Muscle of leg (tissue), 16 donors: ENCODE measurements at places on chromosomes 11 and 22. TPM values are rescaled to one million over a fixed set of nuclear protein-coding genes. Genes with fewer than 3 reads are reported as not detected.

DNA sequence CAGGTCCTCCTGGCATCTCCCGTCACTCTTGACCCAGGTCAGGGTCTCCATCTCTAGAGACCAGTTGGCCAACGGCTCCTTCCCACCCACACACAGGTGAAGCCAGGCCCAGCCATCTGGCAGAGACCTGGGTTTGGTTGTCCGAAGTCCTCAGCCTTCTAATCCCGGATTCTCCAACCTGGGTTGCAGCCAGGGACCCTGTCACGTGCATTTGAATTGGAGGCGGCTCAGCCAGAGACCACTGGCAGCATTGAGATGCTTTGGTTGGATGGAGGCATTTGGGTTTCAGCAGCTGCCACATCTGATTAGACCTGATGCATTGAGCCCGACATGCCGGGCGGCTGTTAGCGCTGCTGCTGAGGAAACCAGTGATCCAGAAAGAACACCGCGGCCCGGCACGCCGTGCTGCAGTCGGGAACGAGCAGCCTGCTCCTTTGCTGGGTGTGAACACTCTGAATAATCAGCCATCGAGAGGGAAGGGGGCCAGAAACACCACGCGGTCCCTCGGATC is 163.2 kb downstream of the BRD1 start:
- H3K4me1 ChIP-seq = peaks cover 9% of the 10 kb centered on the region
- H3K27ac ChIP-seq = no peak overlapping the region
- no peaks in the 10 kb centered on the region for H3K36me3 ChIP-seq
- peaks cover 15% of the 10 kb centered on the region for H3K27me3 ChIP-seq
- DNase-seq = no peak

DNA sequence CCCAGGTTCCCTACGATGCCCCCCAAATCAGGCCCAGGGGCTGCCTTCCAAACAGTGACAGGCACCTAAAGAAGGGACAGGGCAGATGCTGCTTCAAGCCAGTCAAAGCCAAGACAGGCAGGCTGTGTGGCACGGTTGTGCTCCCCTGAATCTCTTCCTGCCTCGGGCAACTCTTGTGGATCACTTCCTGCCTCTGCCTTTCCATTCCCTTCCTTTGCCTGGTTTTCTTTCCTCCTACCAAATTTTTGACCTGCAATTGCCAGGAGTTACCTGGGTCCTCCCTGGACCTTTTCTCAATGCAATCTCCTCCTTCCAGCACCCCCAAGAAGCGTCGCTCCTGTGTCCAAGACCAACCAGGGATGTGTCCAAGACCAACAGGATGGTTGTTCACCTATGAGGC is 5.5 kb downstream of the C11orf16 start:
- H3K36me3 ChIP-seq = peaks cover 26% of the 10 kb centered on the region
- H3K4me3 ChIP-seq = no peak overlapping the region
- H3K4me1 ChIP-seq = peaks cover 3% of the 10 kb centered on the region
- no peak for DNase-seq
- no peak overlapping the region for H3K27ac ChIP-seq
- no peaks in the 10 kb centered on the region for H3K27me3 ChIP-seq

GRCh38 chr11:47171856-47172255 is 4.8 kb downstream of the ARFGAP2 start:
- DNase-seq = no peak
- no peaks in the 10 kb centered on the region for H3K27me3 ChIP-seq
- H3K36me3 ChIP-seq = peaks cover 87% of the 10 kb centered on the region

- peaks cover 26% of the 10 kb centered on the region for H3K4me1 ChIP-seq
- H3K27me3 ChIP-seq = peaks cover 14% of the 10 kb centered on the region
Measured at GRCh38 chr11:115716601-115717529, 212.7 kb upstream of the CADM1 start.

DNA sequence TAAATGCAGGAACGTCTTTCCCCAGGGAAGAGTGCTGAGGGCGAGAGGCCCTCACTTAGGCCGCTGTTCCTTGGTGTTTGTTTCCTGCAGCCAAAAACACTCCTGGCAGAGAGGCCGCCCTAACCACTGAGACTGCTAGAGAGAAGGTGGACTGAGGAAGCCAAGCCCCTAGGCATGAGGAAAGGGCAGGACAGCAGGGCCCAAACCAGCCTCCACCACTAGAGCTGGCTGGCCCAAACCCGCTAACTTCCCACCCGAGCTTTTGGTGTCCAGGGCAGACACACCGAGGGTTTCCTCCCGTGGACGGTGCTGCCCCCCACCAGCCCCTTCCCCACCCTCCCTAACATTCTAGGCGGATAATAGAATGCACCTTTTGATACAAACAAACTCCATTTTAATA is 6.0 kb downstream of the FGF19 start:
- no peaks in the 10 kb centered on the region for H3K36me3 ChIP-seq
- no peak overlapping the region for H3K4me3 ChIP-seq
- no peak for DNase-seq

- H3K36me3 ChIP-seq = no peaks in the 10 kb centered on the region
- H3K27me3 ChIP-seq = peaks cover 4% of the 10 kb centered on the region
- H3K27ac ChIP-seq = no peak overlapping the region
- H3K4me3 ChIP-seq = no peak overlapping the region
- DNase-seq = no peak
Measured at GRCh38 chr11:32382339-32383049, 52.8 kb downstream of the WT1 start.

- peak; percentile 45 for DNase-seq
- H3K27ac ChIP-seq = peak overlapping the region; percentile 35
- no peak overlapping the region for H3K4me3 ChIP-seq
Measured at GRCh38 chr11:70434813-70435278, 36.5 kb downstream of the CTTN start.

DNA sequence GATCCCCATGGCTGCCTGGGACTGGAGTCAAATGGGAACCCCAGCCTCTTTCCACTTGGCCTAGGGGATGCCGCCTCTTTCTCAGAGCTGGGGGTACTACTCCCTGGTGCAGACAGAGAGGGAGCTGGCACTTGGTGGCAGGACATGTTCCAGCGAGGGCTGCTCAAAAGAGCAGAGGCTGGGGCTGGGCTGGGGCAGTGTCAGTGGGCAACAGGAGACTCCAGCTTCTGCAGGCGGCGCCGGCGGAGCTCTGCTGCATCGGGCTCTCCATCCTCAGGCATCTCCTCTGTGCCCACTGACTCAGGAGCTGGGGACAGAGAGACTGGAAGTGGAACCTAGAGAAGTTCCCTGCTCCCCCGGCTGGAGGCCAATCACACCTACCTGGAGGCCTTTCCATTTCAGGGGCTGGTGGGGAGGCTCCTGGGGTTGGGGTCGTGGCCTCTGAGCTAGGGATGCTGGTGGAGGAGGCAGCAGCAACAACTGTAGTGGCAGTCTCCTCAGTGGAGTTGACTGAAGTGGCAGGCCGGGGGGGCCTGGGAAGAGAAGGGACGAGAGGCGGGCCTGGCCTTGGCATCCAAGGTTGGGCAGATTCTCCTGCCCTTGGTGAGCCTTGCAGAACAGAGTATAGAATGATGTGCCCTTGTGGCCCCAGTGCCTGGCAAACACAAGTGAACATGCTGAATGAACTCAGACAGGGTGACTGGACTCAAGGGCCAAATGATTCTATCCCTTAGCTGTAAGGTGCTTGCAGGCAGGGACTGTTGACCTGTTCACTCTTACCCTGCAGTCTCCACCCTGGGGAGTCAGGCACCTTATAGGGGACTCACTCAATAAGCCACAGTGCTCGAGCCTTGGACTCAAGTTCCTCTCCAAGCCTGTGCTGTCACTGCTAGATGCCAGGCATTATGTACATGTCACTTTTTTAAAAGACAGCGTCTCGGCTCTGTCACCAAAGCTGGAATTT is 5.9 kb downstream of the SYVN1 start:
- H3K4me3 ChIP-seq = no peak overlapping the region
- peaks cover 17% of the 10 kb centered on the region for H3K4me1 ChIP-seq

DNA sequence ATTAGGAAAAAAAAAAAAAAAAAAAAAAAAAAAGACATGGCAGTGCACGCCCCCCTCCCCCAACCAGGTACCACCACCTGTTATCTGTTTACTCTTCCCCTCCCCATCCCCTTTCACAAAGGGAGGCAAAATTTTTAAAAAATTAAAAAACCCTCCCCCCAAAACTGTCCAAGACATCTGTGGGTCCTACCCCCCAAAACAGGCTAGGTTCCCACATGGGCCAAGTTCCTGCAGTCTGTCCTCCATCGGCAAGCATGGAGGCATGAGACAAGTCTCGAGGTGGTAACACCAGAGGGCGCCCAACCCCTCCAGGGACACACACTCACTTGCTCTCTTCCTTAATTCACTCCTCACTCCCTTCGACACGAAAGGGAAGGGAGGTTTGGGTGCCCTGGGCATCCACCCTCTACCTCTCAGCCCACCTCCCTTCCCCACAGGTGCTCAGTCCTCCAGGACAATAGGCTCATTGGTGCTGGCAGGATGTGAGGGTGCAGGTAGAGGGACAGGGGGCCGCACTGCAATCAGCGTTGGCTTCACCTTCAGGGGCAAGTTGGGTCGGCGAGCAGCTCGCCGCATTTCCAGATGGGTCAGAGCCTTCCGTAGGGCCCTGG is 2.2 kb upstream of the TUT1 start:
- peak; percentile 75 for DNase-seq
- H3K27me3 ChIP-seq = no peaks in the 10 kb centered on the region
- no peak overlapping the region for H3K27ac ChIP-seq
- peaks cover 18% of the 10 kb centered on the region for H3K4me1 ChIP-seq
- H3K4me3 ChIP-seq = no peak overlapping the region

DNA sequence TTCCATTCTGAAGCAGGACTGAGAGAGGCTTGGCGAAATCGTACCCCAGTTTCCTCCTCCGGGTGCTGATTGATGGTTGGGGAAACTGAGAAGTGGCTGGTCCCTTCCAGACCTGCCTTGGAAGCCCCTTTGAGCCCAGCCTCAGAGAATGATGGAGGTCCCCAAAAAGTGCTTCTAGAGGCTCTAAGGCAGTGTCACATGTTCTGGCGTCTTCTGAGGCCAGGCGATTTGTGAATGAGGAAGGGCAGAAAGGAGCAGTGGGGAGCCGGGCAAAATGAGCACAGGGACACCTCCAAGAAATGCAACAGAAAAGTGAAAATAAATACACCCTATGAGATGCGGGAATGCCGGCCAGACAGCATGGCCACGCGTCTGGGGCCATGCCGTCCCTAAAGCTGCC is 1.0 kb upstream of the LIF start:
- H3K27me3 ChIP-seq = peaks cover 55% of the 10 kb centered on the region
- H3K27ac ChIP-seq = no peak overlapping the region
- H3K4me1 ChIP-seq = peaks cover 50% of the 10 kb centered on the region
- DNase-seq = no peak

DNA sequence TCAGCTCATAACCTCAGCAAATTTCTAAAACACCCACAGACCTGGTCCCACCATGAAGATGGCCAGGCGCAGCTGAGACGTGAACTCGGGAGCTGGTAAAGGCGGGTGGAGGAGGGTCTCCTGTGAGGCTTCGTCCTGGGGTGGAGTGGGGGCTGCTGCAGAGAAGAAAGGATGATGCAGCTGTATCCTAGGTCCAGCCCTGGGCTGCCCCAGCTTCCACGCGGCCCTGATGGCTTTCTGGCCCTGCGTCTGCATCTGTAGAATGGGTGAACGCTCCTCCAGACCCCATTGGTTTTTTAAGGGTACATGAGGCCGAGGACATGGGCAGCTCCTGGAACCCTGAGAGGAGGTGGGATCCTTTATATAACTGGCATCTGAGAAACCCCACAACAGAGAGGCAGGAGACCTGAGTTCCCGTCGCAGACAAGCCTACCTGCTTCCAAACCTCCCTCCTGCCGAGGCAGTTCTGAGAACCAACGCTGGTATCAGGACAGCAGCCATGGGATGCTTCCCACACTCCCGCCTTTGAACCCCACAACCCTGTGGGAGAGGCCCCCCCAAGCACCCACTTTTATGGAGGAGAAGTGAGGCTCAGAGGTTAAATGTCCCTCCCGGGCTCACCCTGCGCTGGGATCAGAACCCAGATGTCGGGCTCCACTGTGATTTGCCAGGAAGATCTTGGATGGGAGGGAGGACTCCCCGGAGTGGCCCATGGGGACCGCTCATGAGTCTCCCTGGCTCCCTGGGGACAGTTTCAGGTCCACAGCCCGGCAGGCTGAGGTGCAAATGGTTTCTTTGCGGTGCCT is 55.2 kb upstream of the FGF3 start:
- no peaks in the 10 kb centered on the region for H3K4me1 ChIP-seq
- DNase-seq = no peak
- H3K27me3 ChIP-seq = peaks cover 26% of the 10 kb centered on the region

DNA sequence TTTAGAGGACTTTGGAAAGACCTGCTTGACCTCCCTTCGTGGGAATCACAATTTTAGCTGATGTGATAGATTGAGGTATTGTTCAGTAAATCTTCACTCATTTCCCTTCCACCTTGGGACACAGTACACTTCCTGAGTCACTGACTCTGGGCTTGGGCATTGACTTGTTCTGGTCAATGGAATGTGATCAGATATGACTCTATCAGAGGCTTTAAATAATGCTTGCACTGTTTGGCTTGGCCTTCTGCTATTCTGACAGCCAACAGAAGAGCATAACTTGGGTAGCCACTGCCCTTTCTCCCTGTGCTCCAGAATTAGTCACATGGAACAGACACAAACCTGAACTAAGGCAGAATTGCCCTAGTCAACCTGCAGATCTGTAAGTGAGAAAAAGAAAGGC is 12.5 kb downstream of the PRR5L start:
- peaks cover 13% of the 10 kb centered on the region for H3K4me1 ChIP-seq
- H3K4me3 ChIP-seq = no peak overlapping the region
- H3K27me3 ChIP-seq = no peaks in the 10 kb centered on the region

GRCh38 chr11:76788661-76789442 is 5.7 kb downstream of the TSKU start:
- H3K4me1 ChIP-seq = peaks cover 49% of the 10 kb centered on the region
- H3K36me3 ChIP-seq = peaks cover 14% of the 10 kb centered on the region
- no peak for DNase-seq
- H3K27ac ChIP-seq = no peak overlapping the region
- no peak overlapping the region for H3K4me3 ChIP-seq
- no peaks in the 10 kb centered on the region for H3K27me3 ChIP-seq

GRCh38 chr11:35474688-35475087 is 50.7 kb downstream of the PAMR1 start:
- no peaks in the 10 kb centered on the region for H3K36me3 ChIP-seq
- no peak for DNase-seq
- H3K4me3 ChIP-seq = no peak overlapping the region
- H3K4me1 ChIP-seq = peaks cover 12% of the 10 kb centered on the region
- no peaks in the 10 kb centered on the region for H3K27me3 ChIP-seq

DNA sequence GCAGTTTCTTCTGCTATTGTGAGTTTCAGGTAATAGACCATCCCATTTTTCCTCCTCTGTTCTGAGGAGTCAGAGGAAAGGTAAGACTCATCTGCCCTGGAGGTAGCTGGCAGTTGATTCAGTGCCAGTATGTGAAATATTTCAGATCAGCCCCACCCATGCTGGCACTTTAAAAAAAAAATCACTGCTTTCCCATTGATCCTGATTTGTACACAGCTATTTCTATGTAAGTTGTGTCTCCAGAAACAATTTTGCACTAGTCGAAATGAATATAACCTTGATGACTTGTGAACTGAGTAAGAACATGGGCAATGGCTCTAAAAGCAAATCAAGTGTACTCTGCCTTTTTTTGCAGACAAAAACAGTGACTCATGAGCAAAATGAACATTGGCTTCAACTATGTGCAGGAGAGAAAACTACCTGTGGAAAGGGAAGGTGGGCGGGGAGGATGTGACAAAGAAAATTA is 82.0 kb upstream of the OR5AK2 start:
- no peaks in the 10 kb centered on the region for H3K36me3 ChIP-seq
- no peak overlapping the region for H3K4me3 ChIP-seq
- H3K27ac ChIP-seq = no peak overlapping the region
- DNase-seq = no peak

Gene MMP7
- polyA plus RNA-seq = not detected

Gene OR8J1
- polyA plus RNA-seq = not detected

Gene RASL10A
- 2.7 TPM for polyA plus RNA-seq

Gene APOC3
- not detected for polyA plus RNA-seq

Gene TSPAN32
- 4.4 TPM for polyA plus RNA-seq

Gene SMTNL1
- 115 TPM for polyA plus RNA-seq

Gene SLC37A2
- 5.0 TPM for polyA plus RNA-seq

Gene ENTHD1
- not detected for polyA plus RNA-seq

Gene CAPN1
- polyA plus RNA-seq = 88.9 TPM

Gene CEP126
- polyA plus RNA-seq = 2.7 TPM

Gene ANGPTL5
- 0.54 TPM for polyA plus RNA-seq

Gene RASD2
- 7.8 TPM for polyA plus RNA-seq

Gene GAB4
- not detected for polyA plus RNA-seq
